Heart right ventricle (tissue), 16 donors: ENCODE measurements at places on chromosomes 4 and X.

DNA sequence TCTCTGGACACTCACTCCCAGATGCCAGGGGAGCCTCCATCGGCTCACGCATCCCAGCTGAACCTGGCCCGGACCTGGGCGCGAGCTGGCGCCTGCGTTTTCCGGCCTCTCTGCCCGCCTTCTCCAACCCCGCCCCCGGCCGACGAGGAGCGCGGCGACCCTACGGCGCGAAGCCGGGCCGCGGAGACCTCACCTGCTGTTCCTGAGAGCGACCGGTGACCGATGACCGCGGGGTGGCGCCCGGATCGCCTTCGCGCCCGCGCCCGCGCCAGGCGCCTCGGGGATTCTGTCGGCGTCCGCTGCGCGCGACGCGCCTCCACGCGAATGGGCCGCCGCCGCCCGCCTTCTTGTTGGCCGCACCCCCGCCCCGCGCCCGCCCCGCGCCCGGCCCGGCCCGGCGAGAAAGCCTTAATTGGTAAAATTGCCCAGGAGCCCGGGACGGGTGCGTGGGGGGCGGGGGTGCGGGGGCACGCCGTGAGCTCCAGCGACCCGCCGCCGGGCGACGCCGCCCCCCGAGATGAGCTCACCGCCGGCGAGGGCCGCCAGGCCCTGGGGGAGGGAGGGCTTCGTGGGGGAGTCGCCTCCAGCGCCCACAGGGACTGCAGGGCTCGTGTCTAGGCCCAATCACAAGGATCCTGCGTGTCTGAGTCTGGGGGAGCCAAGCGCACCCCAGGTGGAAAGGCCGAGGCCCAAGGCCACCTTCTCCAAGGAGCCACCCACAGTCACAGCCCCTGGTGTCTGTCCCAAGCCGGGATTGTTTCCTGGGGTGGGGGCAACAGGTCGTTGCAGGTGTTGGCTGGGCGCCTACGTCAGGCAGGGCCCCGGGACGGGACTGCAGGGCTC, at the start of gene FLNA:
Gene FLNA (minus strand): TSS at position 322 of the 843 bp plus-strand sequence. CDS start 3,389 bp downstream, outside the sequence.
- H3K4me1 ChIP-seq = peaks cover 32% of the 10 kb centered on the region
- H3K27me3 ChIP-seq = no peaks in the 10 kb centered on the region
- no peak for DNase-seq
- H3K36me3 ChIP-seq = no peaks in the 10 kb centered on the region
- peak within 1 kb of the TSS; percentile 51 for H3K4me3 ChIP-seq

- no peak overlapping the region for H3K4me3 ChIP-seq
- H3K27ac ChIP-seq = peak overlapping the region; percentile 60
- DNase-seq = peak; percentile 85
- no peaks in the 10 kb centered on the region for H3K36me3 ChIP-seq
- no peaks in the 10 kb centered on the region for H3K27me3 ChIP-seq
Measured at GRCh38 chr4:15149839-15150592, 147.7 kb downstream of the CPEB2 start.

GRCh38 chrX:151391722-151392121, 5.3 kb upstream of the VMA21 start:
- H3K4me3 ChIP-seq = no peak overlapping the region
- H3K27ac ChIP-seq = no peak overlapping the region
- no peak for DNase-seq

DNA sequence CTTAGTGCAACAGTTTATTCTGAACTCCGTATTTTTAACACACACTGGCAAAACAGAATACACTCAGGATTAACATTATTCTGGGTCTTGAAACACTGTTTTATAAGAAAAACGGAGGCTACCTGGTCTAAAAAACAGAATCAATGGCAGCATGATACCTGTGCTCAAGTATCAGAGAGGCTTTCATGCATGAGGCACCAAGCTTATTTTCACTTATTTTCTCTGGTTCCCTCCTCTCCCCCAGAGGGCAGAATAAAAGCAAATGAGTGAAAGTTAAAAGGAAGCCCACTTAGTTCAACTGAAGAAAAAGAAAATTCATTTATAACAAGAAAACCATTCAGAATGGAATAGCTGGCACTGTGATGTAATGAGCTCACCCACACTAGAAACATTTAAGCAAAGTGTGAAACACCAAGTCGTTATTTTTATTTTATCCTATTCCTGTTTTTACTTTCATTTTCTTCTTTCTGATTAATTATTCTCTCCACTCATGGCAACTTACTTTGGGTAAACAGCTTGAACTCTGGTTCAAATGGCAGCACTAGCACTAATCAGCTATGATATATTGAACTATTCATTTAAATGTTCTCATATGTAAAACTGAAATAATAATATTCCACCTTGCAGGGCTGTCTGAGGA, 211.8 kb downstream of the PPP3CA start:
- no peaks in the 10 kb centered on the region for H3K4me1 ChIP-seq
- H3K36me3 ChIP-seq = no peaks in the 10 kb centered on the region
- no peaks in the 10 kb centered on the region for H3K27me3 ChIP-seq
- H3K4me3 ChIP-seq = no peak overlapping the region

- H3K27me3 ChIP-seq = no peaks in the 10 kb centered on the region
- DNase-seq = no peak
- no peaks in the 10 kb centered on the region for H3K36me3 ChIP-seq
- peaks cover 68% of the 10 kb centered on the region for H3K4me1 ChIP-seq
Measured at GRCh38 chr4:159280442-159281172, 177.7 kb downstream of the RAPGEF2 start.

DNA sequence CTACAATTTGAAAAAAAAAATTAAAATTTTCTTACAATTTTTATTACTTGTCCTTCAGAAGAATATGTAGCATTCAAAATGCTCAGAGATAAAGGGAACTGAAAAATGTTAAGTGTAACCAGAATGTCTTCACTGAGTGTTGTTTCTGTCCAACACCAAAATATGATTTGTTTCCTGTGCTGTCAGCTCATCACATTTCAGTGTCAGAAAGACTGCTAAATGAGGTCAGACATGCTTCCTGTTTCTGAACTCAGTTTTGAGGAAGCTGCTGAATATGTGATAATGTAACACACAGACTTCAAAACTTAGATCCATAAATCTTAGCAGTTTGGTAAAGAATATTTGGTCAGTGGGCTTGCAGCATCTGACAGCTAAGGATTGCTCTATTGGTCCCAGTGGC, 1849.7 kb downstream of the PCDH7 start:
- no peaks in the 10 kb centered on the region for H3K27me3 ChIP-seq
- no peak overlapping the region for H3K4me3 ChIP-seq
- H3K4me1 ChIP-seq = no peaks in the 10 kb centered on the region

- no peak overlapping the region for H3K4me3 ChIP-seq
- no peak overlapping the region for H3K27ac ChIP-seq
- H3K36me3 ChIP-seq = no peaks in the 10 kb centered on the region
- H3K4me1 ChIP-seq = no peaks in the 10 kb centered on the region
Measured at GRCh38 chrX:11575332-11575731, 90.4 kb downstream of the ARHGAP6 start.

- H3K4me3 ChIP-seq = peak overlapping the region; percentile 45
- H3K4me1 ChIP-seq = no peaks in the 10 kb centered on the region
- peak; percentile 31 for DNase-seq
- no peak overlapping the region for H3K27ac ChIP-seq
- peaks cover 61% of the 10 kb centered on the region for H3K27me3 ChIP-seq
Measured at GRCh38 chr4:3765271-3766035, 732 bp upstream of the ADRA2C start.

DNA sequence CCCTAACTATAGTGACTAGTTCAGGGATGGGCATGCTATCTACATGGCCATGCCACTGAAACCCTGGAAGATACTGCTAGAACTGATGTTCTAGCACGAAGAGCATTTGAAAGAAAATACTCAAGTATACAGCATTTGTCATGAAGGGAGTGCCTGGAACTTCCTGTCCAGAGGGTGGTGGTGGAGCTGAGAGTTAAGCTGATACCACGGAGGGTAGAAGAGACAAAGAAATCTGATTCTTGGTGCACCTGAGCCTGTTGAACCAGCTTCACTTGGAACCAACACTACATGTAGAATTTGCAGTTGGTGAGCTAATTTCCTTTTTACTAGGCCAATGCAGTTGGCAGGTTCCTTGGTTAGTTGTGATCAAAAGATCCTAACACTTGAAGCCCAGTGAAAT, 116.4 kb downstream of the CCNG2 start:
- no peak for DNase-seq
- H3K36me3 ChIP-seq = no peaks in the 10 kb centered on the region
- H3K27ac ChIP-seq = no peak overlapping the region
- H3K4me1 ChIP-seq = no peaks in the 10 kb centered on the region
- H3K27me3 ChIP-seq = no peaks in the 10 kb centered on the region
- no peak overlapping the region for H3K4me3 ChIP-seq

DNA sequence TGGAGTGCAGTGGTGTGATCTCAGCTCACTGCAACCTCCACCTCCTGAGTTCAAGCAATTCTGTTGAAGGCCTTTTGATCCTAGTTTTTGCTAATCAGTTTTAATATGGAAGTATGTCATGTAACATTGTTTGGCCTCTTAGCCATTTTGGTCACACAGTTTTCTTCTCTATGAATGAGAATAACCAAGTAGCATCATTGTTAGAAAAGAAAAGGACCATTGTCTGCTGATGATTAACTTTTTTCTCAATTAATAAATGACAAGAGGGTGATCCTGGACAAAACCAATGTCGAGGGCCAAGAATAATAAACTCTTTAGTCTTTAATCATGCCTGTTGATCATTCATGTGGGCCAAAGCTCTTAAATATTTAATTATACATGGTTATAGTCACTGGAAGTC, 289.3 kb upstream of the MAGEB2 start:
- no peaks in the 10 kb centered on the region for H3K36me3 ChIP-seq
- no peak for DNase-seq
- H3K27ac ChIP-seq = no peak overlapping the region
- no peaks in the 10 kb centered on the region for H3K4me1 ChIP-seq
- H3K27me3 ChIP-seq = no peaks in the 10 kb centered on the region

DNA sequence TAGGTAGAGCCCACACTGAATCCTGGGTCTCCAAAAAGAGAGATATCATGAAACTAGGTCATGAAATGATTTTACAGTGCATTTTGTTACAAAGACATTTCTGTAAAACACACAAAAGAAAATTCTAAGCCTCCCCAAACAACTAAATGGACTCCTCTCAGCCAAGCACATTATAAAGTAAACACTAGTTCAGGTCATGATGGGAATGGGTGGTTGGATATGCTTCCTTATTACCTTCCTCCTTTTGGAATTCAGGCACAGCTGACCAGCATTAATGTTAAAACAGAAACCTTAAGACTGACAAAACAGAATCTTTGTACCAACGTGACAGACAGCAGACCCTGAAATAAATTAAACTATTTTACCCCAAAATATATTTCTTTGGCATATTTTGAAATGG, 87.9 kb upstream of the NPY2R start:
- H3K4me3 ChIP-seq = no peak overlapping the region
- no peak for DNase-seq
- no peaks in the 10 kb centered on the region for H3K27me3 ChIP-seq
- no peaks in the 10 kb centered on the region for H3K36me3 ChIP-seq
- H3K27ac ChIP-seq = no peak overlapping the region
- H3K4me1 ChIP-seq = no peaks in the 10 kb centered on the region

- no peaks in the 10 kb centered on the region for H3K4me1 ChIP-seq
- no peaks in the 10 kb centered on the region for H3K36me3 ChIP-seq
- peaks cover 13% of the 10 kb centered on the region for H3K27me3 ChIP-seq
- DNase-seq = no peak
- no peak overlapping the region for H3K27ac ChIP-seq
- no peak overlapping the region for H3K4me3 ChIP-seq
Measured at GRCh38 chrX:132191938-132192337, 27.3 kb downstream of the RAP2C start.

DNA sequence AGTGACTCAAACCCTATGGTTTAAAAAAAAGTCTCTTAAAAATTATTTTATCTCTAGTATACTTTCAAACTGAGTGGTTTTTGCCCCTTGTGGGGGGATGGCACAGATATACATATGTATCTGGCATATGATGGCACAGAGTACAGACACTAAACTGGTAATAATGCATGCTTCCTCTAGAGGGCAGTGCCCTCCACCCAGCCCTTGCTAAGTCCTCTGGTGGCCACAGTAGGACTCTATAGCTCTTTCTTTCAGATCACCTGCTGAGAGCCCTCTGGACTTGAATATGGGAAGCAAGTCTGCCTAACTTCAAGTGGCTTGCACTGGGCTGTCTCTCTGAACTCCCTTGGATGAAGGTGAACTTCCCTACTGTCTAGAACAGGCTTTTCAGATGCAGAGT, 66.3 kb downstream of the TSPAN7 start:
- H3K4me3 ChIP-seq = no peak overlapping the region
- H3K4me1 ChIP-seq = no peaks in the 10 kb centered on the region
- no peaks in the 10 kb centered on the region for H3K36me3 ChIP-seq
- H3K27ac ChIP-seq = no peak overlapping the region
- DNase-seq = no peak

DNA sequence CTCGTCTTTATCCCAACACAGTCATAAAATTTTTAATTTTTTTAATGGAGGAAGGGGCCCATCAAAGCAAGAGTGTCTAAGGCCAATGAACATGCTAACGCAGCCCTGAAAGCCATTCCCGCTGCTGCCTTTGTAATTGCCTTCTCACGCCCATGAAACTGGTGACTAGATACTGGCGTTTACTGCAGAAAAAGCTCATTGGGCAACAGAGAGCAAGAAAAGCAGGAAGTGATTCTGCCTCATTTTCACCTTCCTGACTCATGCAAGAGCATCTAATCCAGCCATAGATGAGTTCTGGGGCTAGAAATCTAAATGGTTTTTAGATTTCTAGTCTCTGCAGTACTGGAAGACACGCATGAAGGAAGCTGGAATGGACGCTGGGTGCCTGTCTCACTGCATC, 72.5 kb downstream of the ANXA3 start:
- H3K27me3 ChIP-seq = no peaks in the 10 kb centered on the region
- no peak for DNase-seq
- H3K4me1 ChIP-seq = no peaks in the 10 kb centered on the region
- H3K27ac ChIP-seq = no peak overlapping the region
- H3K36me3 ChIP-seq = no peaks in the 10 kb centered on the region

- no peak overlapping the region for H3K27ac ChIP-seq
- H3K4me3 ChIP-seq = no peak overlapping the region
- H3K4me1 ChIP-seq = no peaks in the 10 kb centered on the region
- no peak for DNase-seq
- no peaks in the 10 kb centered on the region for H3K36me3 ChIP-seq
- H3K27me3 ChIP-seq = no peaks in the 10 kb centered on the region
Measured at GRCh38 chr4:72970756-72971155, 98.8 kb downstream of the COX18 start.

DNA sequence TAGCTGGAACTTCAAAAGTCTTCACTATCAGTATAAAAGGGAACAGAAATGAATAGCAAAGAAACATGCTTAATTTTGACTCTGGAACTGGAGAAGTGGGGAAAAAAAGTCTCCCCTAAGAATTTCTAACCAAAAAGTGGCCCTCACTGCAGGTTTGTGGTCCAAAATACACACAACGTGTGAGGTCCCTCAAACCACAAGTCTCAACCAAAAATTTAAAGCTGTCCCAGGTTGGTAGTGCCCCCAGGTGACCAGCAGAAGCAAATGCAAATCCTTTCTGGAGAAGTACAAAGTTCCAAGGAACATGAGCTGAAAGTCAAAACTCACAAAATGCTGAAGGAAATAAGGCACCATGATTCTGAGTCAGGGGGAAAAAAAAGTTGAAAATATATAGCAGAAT, 23.6 kb upstream of the VAMP7 start:
- H3K4me1 ChIP-seq = no peaks in the 10 kb centered on the region
- H3K27ac ChIP-seq = no peak overlapping the region
- no peaks in the 10 kb centered on the region for H3K36me3 ChIP-seq
- H3K27me3 ChIP-seq = no peaks in the 10 kb centered on the region
